COR-L47 (cell line): ENCODE measurements at places on chromosomes 2 and 18.

- no peak for DNase-seq
These were observed 17.9 kb downstream of the RAB12 start for GRCh38 chr18:8627107-8627472.

- no peak for DNase-seq
These were observed 15.2 kb upstream of the GALM start for GRCh38 chr2:38650717-38651116.

- DNase-seq, result no peak
These were observed 23.5 kb downstream of the GPR35 start for GRCh38 chr2:240648650-240649275.

DNA sequence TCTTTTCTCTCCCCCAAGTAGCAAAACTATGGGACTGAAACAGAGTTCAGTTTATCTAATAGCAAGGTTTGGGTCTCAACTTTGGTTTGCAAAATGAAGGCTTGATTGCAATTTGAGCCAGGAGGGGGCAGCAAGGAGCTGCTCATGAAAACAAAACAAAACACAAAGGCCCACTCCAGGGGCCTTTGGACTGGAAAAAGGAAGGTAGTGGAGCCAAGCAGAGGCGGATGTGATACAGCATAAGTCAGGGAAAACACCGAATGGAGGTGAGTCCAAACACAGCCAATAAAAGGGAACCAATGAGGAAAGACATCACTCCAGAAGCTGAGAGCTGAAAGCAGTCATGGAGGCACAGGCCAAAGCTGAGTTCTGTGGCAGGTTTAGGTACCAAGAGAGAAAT, 799.7 kb upstream of the ACVR2A start:
- DNase-seq, result peak; percentile 48

DNA sequence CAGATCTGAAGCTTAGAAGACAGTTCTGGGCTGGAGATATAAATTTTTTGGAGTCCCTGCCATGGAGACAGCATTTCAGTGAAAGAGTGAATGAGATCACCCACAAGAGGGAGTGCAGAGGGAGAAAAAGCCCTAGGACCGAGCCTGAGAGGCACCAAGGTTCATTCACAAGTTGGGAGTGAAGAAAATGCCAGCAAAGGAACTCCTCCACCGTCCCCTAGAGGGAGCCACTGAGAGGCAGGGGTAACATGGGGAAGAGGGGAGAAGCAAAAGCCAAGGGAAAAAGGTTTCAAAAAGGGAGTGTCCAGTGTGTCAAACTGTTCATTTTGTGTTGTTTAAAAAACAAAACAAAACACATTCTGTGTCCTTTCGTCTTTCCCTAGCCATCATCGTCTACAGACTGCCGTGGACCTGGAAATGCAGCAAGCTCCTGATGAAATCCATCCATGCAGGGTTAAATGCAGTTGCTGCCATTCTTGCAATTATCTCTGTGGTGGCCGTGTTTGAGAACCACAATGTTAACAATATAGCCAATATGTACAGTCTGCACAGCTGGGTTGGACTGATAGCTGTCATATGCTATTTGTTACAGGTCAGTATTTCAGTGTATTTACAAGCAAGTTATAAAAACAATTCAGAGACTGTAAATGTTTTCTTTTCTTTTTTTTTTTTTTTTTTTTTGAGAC, 19.1 kb downstream of the CYBRD1 start:
- DNase-seq, result peak; percentile 65

- no peak for DNase-seq
These were observed 172.0 kb upstream of the SIX3 start for GRCh38 chr2:44769349-44770011.

DNA sequence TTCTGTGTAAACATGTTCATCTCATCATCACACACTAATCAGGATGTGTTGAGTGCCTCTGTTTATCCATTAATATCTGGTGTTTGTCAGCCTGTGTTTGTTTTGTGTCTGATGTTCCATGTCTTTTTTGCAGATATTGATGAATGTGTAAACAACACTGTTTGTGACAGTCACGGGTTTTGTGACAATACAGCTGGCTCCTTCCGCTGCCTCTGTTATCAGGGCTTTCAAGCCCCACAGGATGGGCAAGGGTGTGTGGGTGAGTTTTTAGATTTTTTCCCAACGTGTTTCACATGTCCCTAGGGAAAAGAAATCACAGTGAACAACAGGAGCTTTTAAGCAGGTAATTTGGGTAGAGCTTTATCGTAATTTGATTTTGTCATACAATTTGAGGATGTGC, 133.7 kb upstream of the RASGRP3 start:
- DNase-seq, result no peak

GRCh38 chr2:47062681-47063537, 92.2 kb downstream of the STPG4 start:
- DNase-seq, result no peak

GRCh38 chr2:20456116-20456571, 9.3 kb downstream of the RHOB start:
- no peak for DNase-seq

DNA sequence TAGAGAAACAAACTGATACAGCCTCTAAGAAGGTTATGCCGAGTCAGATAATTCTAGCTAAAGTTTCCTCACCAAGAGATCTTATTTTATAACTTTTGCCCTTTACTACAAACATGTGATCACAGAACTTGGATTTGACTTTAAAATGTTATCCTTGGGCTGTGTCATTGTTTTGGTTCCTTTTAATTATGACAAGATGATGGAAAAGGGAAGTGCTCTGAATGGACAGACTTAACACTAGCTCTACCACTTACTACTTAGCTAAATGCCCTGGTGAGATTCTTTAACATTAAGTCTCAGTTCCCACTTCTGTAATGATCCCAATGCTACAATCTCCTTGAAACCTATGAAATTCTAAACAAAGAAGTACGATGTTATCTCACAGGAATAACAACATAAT, 69.9 kb downstream of the RTTN start:
- DNase-seq, result no peak

DNA sequence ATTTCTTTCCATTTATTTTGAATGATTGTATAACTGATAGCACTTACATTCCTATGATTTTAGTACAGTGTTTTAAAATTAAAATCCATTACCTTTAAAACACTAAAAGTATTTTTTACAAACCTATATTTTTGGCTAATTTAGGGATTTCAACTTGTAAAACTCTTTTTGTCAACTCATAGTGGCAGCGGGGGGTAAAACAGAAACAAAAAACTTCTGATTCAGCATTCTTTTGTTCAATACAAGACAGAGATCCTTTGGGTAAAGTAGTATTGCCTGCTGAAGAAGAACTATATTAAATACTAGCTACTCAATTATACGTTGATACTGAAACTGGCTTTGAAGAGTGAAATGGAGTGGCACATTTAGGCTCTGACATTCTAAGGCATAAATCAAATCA, 437.4 kb upstream of the CDH19 start:
- DNase-seq, result no peak

GRCh38 chr2:148819019-148819585, 55.9 kb upstream of the KIF5C start:
- DNase-seq, result no peak

GRCh38 chr2:103289105-103289725, 527.4 kb downstream of the TMEM182 start:
- DNase-seq, result peak; percentile 4

DNA sequence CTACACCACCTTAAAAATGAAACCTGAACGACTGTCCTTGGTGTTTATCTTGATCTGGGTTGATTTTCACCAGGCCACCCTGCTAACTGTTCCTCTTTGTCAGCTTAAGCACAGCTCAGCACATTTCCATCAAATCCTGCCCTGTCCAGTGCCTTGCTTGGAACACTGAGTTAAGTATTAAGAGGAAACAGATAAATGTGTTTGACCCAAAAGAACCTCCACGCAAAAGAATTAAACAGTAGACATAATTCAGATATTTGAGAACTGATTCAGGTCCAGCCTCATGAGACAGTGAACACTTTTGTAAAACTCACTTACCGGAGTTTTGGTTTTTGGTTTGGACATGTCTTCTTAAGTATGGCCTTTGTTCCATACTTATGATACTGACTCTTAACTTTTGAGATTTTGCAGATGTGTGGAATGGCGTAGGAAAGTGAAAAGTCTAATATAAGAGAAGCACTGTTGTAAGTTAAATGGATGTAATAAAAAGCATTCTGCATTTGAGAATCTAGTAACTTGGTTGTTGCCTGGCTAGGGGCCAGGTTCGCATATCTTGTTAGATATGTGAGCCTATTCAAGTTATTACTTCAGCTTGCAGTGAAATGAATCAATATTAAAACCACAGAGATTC, 88.9 kb upstream of the SERPINE2 start:
- DNase-seq, result no peak

- no peak for DNase-seq
These were observed 9.7 kb downstream of the SNED1 start for GRCh38 chr2:241007880-241008710.

DNA sequence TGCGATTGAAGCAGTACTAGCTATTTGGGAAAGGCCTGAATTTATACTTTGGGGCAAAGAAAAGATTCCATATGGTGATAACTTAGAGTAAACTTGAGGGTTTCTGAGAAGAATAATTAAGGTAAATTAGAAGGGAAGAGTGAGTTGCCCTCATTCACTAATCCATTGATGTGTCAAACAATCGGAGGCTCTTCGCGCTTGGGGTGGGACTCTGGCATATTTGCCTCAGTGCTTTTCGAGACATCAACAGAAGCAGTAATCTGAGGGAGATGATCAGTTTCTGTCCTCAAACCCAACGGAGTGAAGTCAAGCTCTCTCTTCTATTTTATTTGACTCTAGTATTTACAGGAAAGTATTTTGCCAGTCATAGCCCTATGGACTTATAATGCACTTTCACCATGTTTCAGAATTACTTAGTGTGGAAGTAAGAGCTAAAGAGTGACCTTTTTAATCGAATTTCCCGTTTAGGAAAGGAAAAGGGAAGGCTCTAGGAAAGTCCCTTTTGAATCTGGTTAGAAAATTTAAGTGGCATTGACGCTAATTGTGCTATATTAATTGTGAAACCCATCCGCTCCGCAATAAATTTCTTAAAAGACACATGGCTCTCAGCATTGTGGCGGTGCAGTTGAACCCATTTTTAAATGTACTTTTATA, 1.3 kb downstream of the RAB10 start:
- peak; percentile 3 for DNase-seq

GRCh38 chr2:126038861-126039260, 617.1 kb upstream of the GYPC start:
- DNase-seq, result no peak

DNA sequence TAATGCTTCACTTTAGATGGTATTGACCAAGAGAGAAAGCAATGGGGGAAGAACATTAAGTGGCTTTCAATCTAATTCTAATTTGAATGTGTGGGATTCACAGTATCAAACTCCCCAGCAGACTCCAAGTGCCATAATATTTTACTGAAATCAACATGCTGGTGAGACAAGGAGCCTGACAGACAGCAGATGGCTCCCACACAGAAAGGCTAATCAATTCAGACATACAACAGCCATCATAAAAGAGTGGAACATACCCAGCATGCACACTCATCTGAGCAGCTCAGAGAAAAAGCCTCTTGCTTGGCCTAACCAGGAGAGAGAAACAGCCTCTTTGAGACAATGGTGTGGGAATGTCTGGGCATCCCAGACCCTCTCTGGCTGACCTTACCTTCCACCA, 186.5 kb upstream of the SKOR2 start:
- DNase-seq, result no peak

GRCh38 chr2:47070155-47070919, 84.8 kb downstream of the STPG4 start:
- no peak for DNase-seq

DNA sequence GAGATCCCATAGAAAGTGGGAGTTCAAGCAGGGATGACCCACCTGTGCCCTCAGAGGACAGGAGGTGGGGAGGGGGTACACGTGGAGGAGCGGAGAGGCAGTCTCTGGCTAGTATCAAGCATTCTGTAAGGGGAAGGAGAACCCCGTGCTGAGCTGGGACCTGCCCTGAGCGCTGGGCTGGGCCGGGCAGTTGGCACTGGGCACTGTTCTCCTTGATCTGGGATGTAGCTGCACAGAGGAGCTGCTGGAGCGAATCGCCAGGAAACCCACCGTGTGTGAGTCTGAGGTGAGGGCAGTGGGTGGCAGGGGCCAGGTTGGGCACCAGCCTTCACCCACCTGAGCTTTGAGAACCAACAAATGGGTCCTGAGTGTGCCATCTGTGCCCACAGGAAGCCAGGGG, 19.8 kb upstream of the GMPPA start:
- no peak for DNase-seq

DNA sequence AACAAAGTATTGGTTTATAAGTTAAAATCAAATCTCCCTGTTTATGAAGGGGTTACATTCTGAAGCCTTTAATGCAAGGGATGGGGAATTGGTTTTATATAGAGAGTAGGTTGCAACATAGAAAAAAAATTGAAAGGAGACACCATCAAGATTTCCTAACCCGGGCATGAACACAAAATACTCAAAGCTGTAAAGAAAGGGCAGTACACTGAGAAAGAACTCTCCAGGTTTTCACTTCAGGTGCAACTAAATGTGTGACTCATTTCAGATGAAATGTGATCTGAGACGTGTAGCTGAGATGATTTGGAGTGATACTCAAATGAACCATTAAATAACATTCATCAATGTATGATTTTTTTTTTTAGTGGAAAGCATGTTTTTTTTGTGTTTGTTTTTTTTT, 43.6 kb downstream of the SANBR start:
- no peak for DNase-seq

DNA sequence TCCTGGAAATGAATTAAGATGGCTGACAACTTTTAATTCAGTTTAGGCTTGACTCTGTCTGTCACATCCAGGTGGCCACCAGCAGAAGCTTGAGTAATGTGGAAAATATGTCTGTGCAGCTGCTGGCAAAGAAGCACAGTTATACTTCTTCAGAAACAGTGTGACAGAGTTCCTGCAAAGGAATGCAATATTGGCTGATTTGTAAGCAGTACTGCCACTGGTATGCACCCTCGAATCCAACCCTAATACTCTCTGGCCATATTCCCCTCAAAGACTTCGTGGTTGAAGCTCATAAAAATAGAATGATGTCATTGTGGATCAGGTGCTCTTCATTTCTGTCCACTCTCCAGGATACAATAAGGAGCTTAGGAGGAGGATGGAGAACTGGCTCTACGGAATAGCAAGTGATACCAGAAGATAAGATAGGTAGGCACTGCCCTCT, 86.2 kb downstream of the METTL8 start:
- DNase-seq, result no peak

- no peak for DNase-seq
These were observed 7.2 kb upstream of the NEU4 start for GRCh38 chr2:241801611-241802420.

DNA sequence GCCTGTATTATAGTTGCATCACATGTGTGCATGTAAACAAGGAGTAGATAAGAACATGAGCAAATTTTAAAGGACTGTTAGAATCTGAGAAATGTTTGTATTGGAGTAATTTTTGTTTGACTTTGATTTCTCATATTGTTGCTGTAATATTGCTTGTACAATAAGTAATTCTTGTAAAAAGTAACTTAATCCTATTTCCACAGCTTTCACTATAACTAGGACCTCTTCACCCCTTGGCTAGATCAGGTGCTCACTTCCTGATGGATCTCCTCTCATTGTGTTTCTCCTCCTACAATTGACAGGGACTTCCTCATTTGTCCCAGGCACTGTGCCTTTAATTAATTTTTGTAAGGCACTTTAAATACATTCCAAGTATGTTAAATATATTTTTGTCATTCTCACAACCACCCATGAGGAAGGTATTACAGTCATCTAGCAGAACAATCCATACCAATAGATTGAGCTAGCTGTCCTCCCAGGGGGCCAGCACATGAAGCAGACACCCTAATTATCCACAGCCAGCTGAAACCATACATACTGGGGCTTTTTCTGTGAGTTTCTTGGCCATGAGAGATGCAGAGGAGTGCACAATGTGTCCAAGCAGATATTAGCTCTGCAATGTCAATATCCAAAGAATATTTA, 359.5 kb upstream of the ACVR2A start:
- DNase-seq, result no peak
